ENCODE measurements at places on chromosomes 6 and 20.
A peak's percentile ranks its signal among the peaks of the same experiment; 100 is the strongest.

DNA sequence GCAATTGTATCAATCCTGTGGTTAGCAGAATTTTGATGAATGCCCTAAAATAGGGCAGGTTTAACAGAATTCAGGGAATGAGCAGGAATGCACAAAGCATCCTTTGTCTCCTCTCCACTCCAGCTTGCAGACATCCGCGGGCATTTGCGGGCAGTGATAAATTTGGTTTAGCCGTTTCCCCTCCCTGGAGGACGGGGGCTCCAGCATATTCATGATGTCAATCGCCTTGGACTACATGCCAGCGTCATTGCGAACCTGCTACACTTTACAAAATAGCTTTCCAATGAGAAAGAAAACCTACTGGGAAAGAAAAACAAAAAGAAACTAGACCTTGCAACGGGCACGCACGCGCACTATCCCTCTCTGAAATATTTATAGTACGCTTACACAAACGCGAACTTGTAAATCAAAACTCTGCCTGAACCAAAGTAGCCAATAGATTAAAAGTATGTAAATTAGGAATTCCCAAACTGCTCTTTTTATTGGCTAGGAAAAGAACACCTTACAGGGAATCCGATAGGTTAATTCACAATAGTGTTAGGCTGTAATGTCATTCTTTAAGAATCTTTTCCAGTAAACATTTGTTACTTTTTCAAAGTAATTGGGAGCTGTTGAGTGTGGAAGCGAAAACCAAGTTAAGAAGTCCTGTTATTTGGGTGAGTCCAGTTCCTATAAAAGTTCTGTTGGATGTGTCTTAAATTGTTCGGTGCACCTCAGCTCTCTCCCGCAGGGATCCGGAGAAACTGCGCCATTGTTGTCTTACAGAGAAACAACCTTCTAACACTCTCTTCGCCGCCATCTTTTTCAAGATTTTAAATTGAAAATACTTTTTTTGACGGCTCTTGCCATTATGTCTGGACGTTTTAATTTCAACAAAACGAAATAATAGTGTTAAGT, 136.7 kb downstream of the HFE start:
- DNase-seq = peak; percentile 98

DNA sequence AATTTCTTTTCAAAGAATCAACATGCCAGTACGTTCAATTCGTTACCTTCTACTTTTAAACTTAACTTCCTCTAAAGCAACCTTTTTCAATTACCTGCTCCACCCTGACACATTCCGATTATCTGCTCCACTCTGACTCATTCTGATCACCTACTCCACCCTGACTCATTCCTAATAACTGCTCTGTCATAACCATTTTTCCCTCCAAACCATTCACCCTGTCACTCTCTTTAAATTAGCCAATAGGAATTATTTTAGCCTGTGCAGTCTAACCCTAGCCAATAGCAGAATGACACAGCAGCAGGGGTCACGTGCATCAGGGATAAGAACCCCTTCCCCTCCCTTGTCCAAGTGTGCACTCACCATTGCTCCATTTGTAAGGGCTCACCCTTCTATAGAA, 557.4 kb upstream of the EYS start:
- DNase-seq = peak; percentile 31

DNA sequence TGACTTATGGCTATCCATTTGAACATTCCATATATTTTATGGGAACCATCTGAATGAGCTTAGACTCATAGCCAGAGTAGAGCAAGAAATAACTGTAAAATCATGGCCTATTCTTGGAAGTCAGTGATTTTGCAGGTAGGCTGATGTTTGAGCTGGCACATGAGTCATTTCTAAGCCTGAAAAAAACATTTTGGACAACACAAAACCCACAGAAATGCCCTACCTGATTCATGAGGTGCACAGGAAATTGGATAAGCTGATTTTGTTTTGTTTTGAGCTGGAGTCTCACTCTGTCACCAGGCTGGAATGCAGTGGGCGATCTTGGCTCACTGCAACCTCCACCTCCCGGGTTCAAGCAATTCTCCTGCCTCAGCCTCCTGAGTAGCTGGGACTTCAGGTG, 443.0 kb downstream of the PKHD1 start:
- peak; percentile 62 for DNase-seq

GRCh38 chr6:43303751-43304331, 4.8 kb downstream of the CRIP3 start:
- DNase-seq = no peak

DNA sequence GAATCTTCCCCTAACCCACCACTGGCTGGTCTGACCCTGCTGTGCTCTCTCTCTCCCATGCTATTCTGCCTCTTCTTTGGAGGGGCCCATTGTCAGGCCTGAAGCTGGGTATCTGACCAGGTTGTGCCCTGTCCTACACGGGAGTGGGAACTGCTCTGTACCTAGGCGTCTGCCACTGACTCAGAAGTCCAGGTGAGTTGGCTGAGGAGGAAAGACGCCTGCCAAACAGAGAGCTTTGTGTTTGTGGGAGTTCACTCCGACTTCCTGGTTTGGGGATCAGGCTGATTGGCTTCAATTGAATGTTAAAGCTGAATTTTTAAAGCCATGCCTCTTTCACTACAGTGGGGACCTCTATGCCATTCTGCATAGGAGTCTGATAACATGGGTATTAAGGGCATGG, 136.0 kb downstream of the CCDC170 start:
- DNase-seq = no peak

DNA sequence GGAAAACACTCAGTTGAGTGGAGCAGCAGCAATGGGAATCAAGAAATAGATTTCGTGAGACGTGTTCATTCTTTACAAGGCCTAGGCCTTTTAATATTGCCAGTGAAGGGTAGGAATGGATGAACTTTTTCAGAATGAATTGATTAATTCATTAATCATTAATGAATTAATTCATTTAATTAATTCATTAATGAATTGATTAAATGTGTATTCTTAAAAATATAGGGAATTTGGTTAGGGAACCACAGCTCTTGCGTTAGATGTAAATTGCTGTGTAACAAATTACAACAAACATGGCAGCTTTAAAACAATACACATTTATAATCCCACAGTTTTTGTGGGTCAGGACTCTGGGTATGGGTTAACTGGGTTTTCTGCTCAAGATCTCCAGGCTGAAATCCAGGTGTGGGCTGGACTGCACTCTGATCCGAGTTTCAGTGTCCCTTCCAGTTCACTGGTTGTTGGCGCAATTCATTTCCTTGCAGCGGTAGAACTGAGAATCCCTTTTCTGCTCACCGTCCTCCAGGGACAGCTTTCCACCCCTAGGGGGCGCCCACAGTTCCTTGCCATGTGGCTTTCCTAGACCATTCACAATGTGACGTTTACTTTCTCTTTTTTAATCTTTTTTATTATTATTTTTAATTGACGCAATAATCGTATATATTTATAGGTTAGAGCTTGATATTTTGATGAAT, 32.8 kb upstream of the BCAS1 start:
- DNase-seq = peak; percentile 80

All from M059J (cell line).